Immature natural killer cell (primary cell): ENCODE measurements at places on chromosomes 7 and 10. TPM values are rescaled to one million over a fixed set of nuclear protein-coding genes. Genes with fewer than 3 reads are reported as not detected.

- H3K27ac ChIP-seq = peak within 1 kb of the TSS; percentile 37
- H3K36me3 ChIP-seq = peaks cover 12% of the 10 kb centered on the region
- peaks cover 10% of the 10 kb centered on the region for H3K4me1 ChIP-seq
- H3K27me3 ChIP-seq = peaks cover 11% of the 10 kb centered on the region
- peak; percentile 57 for DNase-seq
- peak within 1 kb of the TSS; percentile 67 for H3K4me3 ChIP-seq
Observed at GRCh38 chr7:27143023-27143949, at the start of gene HOXA5. Gene HOXA5, minus strand, starts transcription at chr7:27143681. Its CDS starts 74 bp downstream, at chr7:27143607.

DNA sequence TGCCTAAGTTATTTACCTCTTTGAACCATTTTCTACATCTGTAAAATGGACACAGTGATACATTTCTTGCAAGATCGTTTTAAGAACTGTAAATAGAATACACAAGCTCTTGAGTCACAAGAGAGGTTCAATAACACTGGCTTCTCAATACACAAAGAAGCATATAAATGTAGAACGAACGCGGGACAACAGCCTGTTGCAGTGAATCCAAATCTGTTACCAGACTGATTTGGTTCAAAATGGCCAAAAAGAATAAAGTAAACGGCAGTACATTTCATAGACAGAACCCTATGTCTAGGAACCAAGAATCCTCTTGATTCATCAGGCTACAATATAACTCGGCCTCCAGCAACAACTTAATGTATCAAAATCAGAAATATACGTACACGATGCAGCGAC lies 701 bp downstream of the MTPAP start:
- peaks cover 43% of the 10 kb centered on the region for H3K4me1 ChIP-seq
- peak overlapping the region; percentile 92 for H3K27ac ChIP-seq
- no peak for DNase-seq

The PITX3 gene
- not detected for polyA plus RNA-seq

GRCh38 chr10:30554440-30554825 lies 75.1 kb downstream of the LYZL2 start:
- H3K4me1 ChIP-seq = peaks cover 3% of the 10 kb centered on the region
- H3K27ac ChIP-seq = peak overlapping the region; percentile 68
- H3K36me3 ChIP-seq = no peaks in the 10 kb centered on the region
- DNase-seq = no peak
- no peak overlapping the region for H3K4me3 ChIP-seq

- peaks cover 17% of the 10 kb centered on the region for H3K4me1 ChIP-seq
- H3K27me3 ChIP-seq = no peaks in the 10 kb centered on the region
- H3K36me3 ChIP-seq = peaks cover 38% of the 10 kb centered on the region
- no peak for DNase-seq
Observed at GRCh38 chr7:23205577-23205908, 23.7 kb downstream of the NUP42 start.

DNA sequence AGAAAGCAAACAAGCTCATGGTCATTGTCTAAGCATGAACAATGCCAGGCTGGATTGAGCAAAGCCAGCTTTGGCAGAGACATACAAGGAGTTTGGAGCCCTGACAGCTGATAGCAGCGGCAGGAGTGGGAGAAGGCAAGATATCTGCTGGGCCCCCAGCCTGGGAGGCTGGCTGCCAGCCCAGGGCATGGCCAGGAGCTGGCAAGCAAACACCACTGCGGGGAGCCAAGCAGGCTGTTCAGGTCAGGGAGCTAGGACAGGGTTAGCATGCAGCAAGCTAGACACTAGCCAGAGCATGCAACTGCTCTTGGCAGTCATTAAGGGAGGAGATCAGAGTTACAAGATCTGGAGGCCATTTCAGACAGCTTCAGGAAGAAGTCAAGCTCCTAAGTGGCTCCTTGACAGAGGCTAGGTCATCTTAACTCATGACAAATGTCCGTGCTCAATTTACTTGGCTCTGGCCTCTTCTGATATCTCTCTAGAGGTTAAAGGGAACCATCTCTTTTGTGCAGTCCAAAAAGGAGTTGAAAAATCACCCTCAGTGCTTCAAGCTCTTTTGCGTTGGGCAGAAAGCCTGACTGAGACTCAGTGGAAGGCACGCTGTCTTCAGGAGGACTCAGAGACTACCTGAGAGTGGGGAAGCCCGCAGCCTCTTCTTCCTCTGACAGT lies 436.8 kb upstream of the C7orf33 start:
- no peaks in the 10 kb centered on the region for H3K36me3 ChIP-seq
- no peaks in the 10 kb centered on the region for H3K27me3 ChIP-seq
- H3K27ac ChIP-seq = no peak overlapping the region
- DNase-seq = no peak
- no peak overlapping the region for H3K4me3 ChIP-seq
